ENCODE measurements at places on chromosomes 6 and 20.

- DNase-seq, result no peak
These were observed 392.3 kb upstream of the RUNX2 start for GRCh38 chr6:44935693-44936300.

- no peak for DNase-seq
These were observed 55.3 kb upstream of the ADTRP start for GRCh38 chr6:11833626-11834592.

DNA sequence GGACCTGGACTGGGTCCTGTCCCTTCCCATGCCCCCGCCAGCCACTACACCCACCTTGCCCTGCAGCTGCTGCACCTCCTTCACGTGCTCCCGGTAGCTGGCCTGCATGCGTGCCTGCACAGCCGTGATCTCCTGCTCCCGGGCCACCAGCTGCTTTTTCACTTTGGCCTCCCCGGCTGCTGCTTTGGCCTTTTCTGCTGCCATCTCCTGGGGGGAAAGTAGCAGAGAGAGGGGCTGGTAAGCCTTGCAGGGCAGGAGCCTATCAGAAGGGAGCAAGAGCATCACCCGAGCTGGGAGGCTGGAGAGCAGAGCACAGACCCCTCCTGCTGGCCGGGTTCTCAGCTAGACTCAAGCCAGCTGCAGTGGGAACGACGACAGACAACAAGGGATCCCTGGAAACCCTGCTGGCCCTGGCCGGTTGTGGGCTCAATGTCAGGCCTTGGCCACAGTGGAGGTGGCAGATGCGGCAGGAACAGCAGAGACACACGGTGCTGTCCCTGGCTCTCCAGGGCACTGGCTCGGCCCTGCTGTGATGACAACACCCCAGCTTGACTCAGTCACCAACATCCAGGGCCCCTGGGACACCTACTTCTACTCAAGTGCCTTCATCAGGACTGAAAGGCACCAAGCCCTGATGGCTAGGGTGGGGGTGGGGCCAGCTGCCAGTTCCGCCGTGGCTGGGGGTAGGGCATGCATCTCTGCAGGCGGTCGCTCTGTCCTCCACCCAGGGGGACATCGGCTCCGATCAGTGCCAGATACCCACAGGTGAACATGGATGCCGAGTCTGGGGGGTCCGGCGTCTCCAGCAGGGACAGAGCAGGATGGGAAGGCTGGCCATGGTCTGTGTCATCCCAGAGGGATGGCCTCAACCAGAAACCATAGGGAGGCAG is 45.3 kb downstream of the RRBP1 start:
- peak; percentile 75 for DNase-seq

DNA sequence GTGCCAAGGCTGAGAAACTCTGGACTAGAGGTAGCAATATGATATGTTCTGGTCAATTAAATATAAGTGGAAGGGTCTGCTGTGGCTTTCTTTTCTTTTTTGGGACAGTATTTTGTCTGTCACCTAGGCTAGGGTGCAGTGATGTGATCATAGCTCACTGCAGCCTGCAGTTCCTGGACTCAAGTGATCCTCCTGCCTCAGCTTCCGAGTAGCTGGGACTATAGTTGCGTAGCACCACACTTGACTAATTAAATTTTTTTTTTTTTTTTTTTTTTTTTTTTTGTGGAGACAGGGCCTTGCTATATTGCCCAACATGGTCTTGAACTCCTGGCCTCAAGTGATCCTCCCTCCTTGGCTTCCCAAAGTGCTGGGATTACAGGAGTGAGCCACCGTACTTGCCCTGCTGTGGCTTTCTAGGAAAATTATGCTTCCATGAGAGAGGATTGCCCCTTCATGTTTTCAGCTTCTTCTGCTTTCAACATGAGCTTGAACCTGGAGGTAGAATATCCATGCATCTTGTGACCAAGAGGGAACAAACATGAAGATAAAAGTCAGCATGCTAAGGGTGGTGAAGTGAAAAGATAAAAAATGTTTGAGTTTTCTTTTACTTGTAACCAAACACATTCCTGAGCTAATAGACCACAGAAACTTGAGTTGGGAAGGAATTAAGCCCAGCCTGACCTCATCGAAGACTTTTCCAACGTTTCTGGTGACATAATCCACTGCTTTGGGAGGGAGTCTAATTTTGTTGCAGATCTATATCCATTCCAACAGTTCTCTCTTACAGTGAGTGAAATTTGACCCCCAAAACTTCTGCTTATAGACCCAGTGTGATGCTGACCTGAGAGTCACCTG is 75.1 kb downstream of the CARMIL1 start:
- DNase-seq, result peak; percentile 44

GRCh38 chr20:8322662-8323217 is 190.7 kb downstream of the PLCB1 start:
- no peak for DNase-seq

DNA sequence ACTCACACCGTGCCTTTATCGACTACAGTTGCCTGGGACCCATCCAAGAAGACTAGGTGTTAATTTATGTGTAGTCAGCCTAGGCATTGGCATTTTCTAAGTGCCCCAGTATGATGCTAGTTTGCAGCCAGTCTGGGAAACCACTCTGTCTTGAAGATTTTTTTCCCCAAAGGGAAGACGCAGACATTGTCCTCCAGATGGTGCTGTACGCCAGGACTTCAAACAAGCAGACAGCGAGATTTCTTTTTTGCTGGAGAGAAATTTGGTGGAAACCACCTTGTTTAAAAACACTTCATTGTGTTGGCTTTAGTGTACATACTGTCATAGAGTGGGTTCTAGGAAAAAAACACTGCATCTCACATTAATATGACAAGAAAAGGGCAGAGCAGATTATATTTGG is 30.0 kb downstream of the ALDH5A1 start:
- no peak for DNase-seq

DNA sequence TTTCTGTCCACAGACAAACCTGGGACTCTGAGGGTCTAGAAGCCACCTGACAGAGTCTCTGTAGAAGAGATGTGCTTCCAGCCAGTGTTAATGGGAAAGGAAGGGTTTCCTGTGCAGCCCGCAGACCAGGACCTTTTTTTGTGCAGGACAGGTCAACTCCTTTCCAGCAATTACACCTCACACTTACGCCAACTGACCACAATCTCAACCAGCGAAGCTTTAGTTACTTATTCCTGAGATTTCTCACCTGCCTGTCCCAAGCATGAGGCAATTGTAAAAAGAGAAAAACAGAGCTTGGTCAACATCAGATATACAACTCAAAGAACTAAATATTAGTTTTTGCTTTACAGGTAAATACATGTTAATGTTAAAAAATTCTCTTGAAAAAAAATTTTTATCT is 393.8 kb upstream of the ID4 start:
- DNase-seq, result no peak

GRCh38 chr6:102619585-102619984 is 1226.1 kb downstream of the GRIK2 start:
- no peak for DNase-seq

DNA sequence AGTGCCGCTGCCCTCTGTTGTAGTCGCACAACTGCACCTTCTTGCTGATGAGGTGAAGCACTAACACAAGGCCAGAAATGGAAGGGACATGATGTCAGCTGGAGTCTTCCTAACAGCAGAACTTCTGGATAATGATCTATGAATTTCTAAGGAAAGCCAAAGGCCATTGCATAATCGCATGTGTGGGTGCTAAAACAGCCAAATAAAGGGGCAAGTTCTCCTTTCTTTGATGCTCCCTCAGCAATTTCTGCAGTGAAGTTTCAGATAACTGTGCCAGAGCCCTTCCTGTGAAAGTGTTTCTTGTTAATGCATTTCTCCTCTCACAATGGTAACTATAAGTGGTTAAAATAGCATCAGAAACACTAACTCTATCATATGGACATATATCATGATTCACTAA is 8.0 kb upstream of the F13A1 start:
- DNase-seq, result no peak

GRCh38 chr6:25027221-25027916 is 91.6 kb upstream of the RIPOR2 start:
- DNase-seq, result no peak

GRCh38 chr6:69427882-69428281 is 368.9 kb downstream of the LMBRD1 start:
- no peak for DNase-seq

DNA sequence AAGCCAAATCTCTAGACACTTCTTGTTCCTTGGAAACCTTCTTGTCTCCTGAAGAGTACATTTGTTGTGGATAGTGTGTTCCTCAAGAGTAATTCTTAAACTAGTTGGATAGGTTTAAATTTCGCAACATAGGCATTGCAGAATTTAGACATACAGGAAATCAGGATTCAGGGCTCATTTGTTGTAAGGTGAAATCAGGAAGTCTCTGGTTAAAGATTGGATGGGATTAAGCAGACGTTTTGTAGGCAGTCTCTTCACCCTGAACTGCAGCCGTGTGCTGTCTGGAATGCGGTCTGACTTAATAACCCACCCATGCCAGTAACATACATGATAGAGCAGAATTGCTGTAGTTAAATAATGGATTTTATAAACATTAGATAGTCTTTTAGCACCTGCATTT is 21.7 kb downstream of the HIVEP1 start:
- no peak for DNase-seq

DNA sequence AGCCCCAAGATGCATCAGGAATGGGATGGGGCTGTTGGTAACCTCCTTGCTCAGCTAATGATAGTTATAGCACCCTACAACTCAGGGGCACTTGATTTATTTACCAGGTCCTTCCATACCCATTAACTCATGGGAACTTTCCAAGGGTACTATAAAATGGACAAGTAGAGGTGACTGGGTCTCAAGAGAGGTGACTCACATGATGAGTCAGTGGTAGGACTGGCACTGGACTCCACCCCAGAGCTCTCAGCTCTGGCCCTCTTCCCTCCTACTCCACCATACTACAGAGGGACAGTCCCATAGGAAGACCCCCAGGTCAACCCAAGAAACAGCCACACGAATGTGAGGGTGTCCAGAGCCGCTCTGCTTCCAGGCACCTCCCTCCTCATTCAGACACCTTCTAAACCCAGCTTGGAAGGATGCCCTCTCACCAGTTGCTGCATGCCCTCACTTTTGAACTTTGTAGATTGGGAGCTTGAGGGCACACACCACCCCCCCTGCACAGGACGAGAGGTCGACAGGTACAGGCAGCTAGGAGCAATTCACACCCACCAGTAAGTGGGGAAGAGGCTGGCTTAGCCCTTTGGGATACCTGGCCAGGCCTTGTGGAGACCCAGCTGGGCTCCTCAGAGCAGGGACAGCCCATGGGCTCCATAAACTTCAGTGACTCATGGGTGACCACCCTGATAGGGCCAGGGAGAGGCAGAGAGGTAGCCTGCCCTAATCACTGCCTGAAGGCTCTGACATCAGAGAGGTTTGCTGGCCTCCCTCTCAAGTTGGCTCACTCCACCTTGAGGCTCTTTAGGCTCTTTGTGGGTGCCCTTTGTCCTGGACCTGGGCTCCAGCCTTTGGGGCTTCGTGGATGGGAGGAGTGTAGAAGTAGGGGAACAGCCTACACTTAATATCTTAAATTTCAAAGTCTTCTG is 81.6 kb upstream of the MLN start:
- DNase-seq, result no peak

- DNase-seq, result no peak
These were observed 16.5 kb downstream of the RTN4IP1 start for GRCh38 chr6:106612671-106613416.

DNA sequence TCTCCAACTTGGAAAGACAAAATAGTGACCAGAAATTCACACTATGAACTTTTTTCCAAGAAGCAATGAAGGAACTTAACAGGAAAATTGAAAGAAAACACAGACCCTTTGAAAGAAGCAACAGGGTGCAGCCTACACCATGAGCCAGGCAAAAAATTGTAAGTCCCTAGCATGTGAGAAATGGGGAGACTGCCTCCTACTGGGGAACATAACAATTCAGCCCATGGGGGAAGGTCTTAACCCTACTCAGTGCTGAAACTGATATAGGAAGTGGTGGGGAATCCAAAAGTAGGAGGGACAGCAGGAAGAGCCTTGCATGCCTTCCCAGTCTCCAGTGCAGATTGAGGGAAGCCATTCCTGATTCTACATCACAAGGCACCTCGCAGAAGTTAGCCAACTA is 235.1 kb upstream of the UFL1 start:
- DNase-seq, result no peak

GRCh38 chr6:81750681-81751387 is 1.6 kb downstream of the TENT5A start:
- DNase-seq, result no peak

- no peak for DNase-seq
These were observed 156.1 kb upstream of the PTPRK start for GRCh38 chr6:128676456-128676855.

DNA sequence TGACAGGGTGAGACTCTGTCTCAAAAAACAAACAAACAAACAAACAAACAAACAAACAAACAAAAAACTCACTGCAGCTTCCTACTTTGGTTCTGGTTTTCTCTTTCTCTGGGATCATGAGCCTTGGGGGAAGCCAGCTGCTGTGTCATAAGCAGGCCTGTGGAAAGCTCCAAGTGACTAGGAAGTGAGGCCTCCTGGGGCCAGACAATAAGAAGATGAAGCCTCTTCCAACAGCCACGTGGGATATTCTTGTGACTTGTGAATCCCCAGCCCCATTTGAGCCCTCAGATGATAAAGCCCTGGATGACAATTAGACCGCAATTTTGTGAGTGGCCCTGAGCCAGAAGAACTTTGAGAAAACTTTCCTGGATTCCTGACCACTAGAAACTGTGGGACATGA is 11.4 kb downstream of the HLA-A start:
- DNase-seq, result no peak

DNA sequence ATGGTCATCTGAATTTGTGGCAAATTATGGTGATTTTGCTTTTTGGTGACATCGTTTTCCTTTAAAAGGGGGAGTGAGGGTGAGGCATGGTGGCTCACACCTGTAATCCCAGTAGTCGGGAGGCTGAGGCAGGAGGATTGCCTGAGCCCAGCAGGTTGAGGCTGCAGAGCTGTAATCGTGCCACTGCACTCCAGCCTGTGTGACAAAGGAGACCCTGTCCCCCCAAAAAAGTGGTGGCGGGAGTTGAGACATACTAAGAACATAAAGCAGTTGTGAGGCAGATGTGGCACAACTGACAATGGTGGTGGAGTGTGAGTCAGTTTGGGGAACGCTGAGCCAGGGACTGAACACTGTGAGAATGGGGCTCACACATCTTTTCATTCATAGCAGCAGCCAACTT is 45.5 kb downstream of the ADNP start:
- no peak for DNase-seq

- DNase-seq, result no peak
These were observed 52.0 kb downstream of the ME1 start for GRCh38 chr6:83378621-83379388.

DNA sequence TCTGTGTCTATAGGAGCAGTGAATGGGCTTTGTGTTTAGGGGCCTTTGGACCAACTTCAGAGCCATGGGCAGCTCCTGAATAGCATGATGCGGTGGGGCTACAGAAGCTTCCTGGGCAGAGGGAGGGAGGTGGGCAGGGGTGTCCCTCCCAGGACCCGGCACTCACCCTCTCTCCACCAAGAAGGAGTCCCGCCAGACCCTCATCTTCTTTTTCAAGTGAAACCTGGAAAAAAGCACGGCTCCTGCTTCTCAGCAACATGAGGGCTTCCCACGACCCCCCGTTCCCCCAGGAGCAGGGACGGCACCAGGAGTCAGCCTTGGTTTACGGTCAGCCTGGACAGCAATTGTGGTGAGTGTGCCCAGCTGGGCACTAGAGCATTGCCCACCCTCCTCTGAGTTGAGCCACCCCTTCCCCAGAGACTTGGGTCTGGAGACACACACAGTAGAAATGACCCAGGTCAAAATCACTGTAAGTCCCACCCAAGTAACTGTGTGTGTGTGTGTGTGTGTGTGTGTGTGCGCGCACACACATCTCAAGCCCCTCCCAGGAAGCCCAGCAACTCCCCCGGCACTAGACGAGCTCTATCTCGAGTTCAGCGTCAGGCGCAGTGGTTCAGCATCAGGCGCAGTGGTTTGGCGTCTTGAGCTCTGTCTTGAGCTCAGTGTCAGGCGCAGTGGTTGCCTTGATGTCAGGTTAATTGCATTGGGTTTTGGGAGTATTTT is 108.2 kb downstream of the SULF2 start:
- peak; percentile 4 for DNase-seq
